ENCODE measurements at places on chromosomes 7 and 10.

DNA sequence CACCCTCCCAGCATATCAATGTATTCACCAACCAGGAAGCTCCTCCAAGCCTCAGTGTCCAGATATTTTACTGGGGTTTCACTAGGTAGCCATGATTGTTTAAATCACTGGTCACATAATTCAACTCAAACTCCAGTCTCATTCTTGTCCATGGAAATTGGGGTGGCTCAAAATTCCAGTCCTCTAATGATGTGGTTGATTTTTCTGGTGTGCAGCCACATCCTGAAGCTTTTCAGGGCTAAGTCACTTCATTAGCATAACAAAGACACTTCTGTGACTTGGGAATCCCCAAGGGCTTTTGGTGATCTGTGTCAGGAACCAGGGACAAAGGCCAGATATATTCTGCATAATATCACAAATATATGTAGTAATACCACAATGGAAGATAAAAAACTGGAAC is 786.9 kb upstream of the IGFBP3 start:
- no peak for DNase-seq

DNA sequence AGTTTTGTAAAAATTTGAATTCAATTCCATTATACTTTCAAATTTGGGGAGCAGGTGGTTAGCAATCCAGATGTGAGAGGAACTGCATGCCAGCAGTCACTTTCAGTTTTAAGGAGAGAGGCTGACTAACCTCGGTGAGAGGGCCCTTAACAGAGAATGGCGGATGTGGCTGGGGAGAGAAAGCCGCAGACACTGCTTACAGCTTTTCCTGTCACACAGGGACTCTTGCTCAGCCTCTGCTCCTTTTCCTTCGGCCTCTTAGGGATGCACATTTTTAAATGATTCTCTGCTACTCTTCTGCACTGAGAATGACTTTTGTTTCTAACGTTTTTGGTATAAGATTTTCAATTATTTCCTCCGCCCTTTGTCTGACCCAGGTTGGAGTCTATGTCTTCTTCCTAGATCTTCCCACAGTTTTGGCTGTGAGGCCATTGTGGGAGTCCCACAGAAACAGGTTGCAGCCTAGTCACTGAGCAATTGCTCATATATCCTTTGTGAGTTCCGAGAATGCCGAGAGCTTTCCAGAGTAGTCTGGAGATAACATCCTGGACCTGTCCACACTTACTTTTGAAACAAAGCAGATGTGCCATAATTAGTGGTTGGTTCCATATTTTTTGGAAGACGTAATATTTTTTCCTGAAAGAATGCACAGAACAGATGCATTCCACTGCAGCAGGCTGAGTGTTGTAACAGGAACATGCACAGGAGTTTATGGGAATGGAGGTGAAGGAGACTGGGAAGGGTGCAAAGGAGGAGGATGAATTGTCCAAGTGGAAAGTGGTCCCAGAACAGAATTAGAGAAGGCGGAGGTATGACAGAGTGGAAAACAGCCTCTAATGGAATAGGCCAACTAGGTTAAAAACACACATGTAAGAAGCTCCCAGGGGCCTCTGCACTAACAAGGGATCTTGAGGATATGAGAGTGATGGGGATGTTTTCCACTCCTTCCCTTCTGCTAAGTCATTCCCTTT is 168.0 kb upstream of the ZNF32 start:
- DNase-seq: no peak

DNA sequence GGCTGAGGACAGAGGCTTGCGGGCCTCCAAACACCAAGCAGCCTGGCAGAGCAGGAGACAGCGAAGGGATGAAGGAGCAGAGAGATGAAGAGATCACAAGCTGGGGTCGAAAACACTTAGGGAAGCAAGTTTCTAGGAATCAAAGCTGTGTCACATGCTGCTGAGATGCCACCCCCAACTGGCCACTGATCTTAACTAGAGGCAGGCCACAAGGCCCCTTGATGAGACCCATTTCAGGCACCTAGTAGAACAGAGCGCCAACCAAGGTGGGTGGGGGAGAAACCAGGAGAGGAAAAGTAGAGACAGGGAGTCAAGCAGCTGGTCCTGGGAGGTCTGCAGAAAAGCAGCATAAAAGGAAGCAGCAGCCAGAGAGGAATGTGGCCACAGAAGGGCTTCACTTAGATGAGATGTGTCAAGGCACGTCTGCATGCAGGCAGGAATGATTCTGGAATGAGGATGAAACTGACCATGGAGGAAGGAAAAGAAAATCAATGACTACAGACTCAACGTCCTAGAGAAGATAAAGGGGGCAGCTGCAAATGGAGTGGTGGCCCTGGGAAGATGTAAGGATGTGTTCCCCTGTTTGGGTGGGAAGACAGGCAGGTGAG is 85.0 kb upstream of the DDC start:
- DNase-seq: no peak

DNA sequence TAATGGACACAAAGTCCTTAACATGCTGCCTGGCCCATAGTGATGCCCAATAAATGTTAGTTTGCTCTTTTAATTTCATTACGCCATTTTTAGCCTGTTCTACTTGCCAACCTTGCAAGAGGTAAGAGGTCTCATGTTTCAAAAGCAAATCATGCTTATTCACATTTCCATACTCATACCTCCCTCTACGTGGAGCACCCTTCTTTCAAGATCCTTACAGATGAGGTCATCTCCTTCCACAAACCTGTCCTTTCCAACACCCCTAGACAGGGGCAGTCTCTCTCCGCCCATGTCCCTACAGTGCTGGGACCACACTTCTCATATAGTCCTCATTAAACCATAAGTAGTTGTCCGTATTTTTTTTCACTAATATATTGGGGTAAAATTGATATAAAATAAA is 271.3 kb downstream of the FGFR2 start:
- no peak for DNase-seq

DNA sequence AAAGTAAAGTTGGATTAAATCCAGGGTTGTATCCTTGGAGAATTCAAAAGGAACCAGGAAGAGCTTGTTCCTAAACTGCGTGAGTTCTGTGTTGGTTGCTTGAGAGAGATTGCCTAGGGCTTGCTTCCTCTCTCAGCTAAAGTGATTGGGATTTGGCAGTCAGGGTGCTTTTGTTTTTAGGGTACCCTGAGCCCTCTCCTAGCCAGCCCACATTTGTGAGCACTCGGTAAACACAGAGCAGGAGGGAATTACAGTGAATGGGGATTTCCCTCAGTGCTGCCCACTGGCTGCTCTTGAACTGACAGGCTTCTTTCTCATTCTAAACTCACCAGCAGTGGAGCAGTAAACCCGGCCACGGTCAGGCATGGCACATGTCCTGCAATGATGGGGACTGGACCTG is 146.9 kb downstream of the TPST1 start:
- no peak for DNase-seq

- DNase-seq: no peak
Observed at GRCh38 chr10:125158601-125159485, 1.5 kb downstream of the CTBP2 start.

GRCh38 chr10:22573820-22574569 is 140.4 kb downstream of the PIP4K2A start:
- DNase-seq: no peak

GRCh38 chr7:17552952-17553351 is 254.5 kb downstream of the AHR start:
- DNase-seq: no peak

GRCh38 chr7:104779888-104780287 is 234.1 kb upstream of the KMT2E start:
- DNase-seq: no peak

DNA sequence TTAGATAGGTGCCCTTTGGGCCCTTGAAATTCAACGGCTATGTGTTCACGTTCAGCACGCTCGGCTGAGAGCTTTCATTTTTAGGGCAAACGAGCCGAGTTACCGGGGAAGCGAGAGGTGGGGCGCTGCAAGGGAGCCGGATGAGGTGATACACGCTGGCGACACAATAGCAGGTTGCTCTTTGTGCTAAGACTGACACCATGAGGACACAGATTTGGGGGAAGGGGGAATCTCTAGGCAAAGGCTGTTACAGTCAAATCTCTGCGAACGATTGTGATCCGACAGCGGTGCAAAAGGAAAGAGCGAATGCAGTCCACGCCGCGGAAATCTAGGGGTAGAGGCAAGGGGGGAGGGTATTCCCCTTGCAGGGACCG is 667 bp downstream of the KLLN start:
- DNase-seq: no peak

- DNase-seq: no peak
Observed at GRCh38 chr10:37972396-37972795, 4.1 kb downstream of the ZNF25 start.

- no peak for DNase-seq
Observed at GRCh38 chr7:117041822-117042221, 88.5 kb downstream of the ST7 start.

- no peak for DNase-seq
Observed at GRCh38 chr7:158187694-158187994, 400.0 kb downstream of the PTPRN2 start.

DNA sequence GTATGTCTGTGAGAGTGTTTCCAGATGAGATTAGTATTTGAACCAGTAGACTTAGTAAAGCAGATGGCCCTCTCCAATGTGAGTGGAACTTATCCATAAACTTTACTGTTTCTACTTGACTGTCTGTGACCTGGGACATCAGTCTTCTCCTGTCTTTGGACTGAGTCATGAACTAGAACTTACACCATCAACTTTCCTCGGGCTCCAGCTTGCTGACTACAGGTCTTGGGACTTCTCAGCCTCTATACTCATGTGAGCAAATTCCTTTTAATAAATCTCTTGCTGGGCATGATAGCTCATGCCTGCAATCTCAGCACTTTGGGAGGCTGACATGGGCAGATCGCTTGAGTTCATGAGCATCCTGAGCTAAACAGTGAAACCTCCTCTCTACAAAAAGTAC is 25.7 kb upstream of the WAPL start:
- no peak for DNase-seq

- no peak for DNase-seq
Observed at GRCh38 chr10:122361046-122361445, 13.5 kb upstream of the PLEKHA1 start.

- no peak for DNase-seq
Observed at GRCh38 chr10:110739811-110740271, 95.7 kb downstream of the RBM20 start.

- no peak for DNase-seq
Observed at GRCh38 chr7:24926623-24927524, 53.1 kb downstream of the OSBPL3 start.
